Stimulated activated CD4-positive, alpha-beta T cell treated with anti-CD3 and anti-CD28 coated beads, Interleukin-12 subunit alpha, Interleukin-12 subunit beta, amount 100 ng/mL, for 24 hours (primary cell): ENCODE measurements at places on chromosomes 5 and 9.

GRCh38 chr9:21317956-21318923, 13.1 kb upstream of the IFNA5 start:
- no peak for DNase-seq

DNA sequence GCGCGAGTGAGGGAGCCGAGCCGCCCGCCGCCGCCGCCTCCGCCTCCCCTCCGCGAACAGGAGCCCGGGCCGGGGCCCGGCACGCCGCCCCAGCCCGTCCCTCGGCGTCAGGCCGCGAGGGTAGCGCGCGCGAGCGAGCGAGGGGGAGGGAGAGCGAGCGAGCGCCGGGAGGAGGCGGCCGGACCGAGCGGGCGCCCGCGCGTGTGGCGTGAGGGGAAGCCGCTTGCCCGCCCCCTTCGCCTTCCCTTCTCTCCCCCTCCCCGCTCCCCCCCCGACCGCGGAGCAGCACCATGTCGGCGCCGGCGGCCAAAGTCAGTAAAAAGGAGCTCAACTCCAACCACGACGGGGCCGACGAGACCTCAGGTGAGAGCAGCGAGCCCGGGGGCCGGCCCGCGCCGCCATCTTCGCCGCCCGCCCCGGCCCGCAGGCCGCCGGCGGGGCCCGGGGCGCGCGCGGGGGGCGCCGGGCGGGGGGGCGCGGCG, 312 bp downstream of the SET start:
- DNase-seq: peak; percentile 29

DNA sequence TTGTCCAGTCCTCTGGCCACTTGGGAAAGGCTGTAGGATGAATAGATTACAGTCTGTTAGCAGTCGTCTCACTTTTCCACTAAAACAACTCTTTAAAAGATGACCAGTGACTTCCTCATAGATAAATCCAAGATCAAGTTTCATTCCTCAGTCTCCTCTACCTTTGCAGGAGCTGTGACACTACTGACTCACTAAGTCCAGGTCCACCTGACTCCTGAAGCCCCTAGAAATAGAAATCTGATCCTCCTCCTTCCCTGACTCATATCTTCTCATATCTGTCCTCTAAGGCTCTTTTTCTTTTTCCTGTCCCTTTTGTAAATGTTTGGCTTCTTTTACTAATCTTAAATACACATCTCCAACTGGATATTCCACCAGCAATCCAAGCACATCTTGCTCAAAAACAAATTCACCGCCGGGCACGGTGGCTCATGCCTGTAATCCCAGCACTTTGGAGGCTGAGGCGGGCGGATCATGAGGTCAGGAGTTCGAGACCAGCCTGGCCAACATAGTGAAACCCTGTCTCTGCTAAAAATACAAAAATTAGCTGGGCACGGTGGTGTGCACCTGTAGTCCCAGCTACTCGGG, 2.6 kb downstream of the CCDC125 start:
- DNase-seq: no peak

GRCh38 chr9:72144756-72145492, 4.3 kb upstream of the GDA start:
- no peak for DNase-seq

DNA sequence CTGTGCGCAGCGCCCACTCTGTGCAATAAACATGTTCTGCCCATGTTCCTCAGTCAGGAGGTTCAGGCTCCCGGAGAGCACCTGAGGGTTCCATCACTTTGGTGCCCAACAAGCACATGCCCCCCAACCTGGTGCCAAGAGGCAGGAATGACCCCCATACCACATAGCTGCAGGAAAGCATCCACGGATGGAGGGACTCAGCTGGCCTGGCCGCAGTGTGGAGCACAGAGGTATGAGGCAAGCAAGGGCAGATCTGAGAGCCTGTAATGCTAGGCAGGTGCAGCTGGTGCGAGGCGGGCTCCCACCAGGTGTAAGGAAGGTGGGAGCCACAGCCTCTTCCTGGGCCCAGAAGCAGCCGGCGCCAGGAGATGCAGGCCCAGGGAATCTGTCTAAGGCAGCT, 4.3 kb upstream of the MRNIP start:
- DNase-seq: no peak

DNA sequence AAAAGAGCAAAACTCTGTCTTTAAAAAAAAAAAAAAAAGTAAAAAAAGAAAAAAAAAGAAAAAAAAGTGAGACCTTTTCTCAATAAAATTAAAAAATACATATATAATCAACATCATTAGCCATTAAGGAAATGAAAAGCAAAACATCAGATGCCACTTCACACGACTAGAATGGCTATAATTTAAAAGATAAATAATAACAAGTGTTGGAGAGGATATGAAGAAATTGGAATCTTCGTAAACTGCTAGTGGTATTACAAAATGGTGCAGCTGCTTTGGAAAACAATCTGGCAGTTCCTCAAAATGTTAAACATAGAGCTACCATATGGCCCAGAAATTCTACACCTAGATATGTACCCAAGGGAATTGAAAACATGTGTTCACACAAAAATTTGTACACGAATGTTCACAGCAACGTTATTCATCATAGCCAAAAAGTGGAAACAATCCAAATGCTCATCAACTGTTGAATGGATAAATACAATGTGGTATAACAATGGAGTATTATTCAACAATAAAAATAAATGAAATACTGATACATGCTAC, 45.3 kb upstream of the SIL1 start:
- no peak for DNase-seq

- DNase-seq: no peak
Measured at GRCh38 chr9:12809720-12810119, 34.9 kb downstream of the LURAP1L start.

GRCh38 chr5:141973871-141974595, 5.1 kb downstream of the RNF14 start:
- DNase-seq: no peak

GRCh38 chr5:53340956-53341750, 139.3 kb upstream of the FST start:
- DNase-seq: no peak

- DNase-seq: no peak
Measured at GRCh38 chr9:28007097-28007817, 434.0 kb upstream of the C9orf72 start.

DNA sequence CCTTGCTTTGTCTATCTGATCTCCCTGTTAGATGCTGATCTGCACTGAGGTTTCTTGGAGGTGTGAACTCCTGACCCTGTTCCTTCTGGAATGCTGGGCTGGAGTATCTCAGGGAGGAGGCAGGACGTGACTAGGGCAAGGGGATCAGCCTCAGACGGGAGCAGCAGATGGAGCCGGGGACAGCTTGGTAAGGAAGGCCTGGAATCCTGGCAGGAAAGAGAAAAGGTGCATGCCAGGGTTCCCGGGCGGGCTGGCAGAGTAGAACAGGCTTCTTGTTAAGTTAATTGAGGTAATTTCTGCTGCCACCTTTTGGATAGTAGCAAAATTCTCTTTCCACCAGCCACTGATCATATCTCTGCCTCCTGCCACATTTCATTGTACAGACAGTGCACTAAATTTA, 180.9 kb downstream of the ZNF462 start:
- DNase-seq: no peak

DNA sequence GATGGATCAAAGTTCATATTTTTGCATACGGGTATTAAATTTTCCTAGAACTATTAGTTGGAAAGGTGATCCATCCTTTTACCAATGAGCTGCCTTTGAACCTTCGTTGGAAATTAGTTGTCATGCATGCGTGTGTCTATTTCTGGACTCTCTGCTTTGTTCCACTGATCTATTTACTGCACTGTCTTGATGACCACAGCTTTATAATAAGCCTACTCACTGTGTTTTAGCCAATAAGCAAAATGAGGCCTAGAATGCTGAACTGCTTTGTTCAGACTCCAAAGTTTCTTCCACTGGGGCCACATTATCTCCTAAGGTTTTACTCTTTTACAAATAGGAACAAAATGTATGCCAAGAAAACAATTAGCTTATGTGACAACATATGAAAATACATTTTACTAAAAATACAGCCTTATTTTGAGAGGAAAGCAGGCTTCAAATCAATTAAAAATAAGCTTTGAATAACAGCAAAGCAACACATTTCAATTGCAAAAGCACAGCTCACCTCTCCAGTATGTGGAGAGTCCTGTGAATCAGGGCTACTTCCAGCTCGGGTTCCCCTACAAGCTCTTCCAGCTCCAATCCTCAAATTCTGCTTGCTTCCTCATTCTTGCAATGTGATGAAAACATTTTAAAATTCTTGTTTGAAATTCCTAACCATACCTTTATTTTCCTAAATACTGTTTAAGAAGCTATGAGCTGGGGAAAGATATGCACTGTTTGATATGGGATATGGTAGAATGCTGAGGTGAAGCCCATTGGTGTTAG, 72.0 kb downstream of the RETREG1 start:
- DNase-seq: no peak

DNA sequence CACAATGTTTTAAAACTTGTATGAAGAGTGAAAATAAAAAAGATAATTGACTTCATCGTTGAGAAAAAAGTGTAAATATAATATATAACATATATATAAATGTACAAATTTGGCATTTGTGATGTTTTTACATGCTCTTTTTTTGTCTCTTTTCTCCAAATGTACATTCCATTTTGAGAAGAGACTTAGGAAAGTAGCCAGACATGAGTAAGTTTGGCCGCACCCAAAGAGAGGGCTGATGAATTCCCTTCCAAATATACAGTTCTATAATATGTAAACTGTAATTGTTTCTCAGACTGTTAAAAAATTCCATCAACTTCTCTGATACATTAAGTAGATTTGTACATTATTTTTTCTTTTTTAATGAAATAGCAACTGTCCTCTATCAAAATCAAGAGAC, 193.2 kb upstream of the MAP3K1 start:
- DNase-seq: no peak

- DNase-seq: no peak
Measured at GRCh38 chr5:169248996-169249395, 51.9 kb downstream of the SLIT3 start.

- no peak for DNase-seq
Measured at GRCh38 chr9:26807161-26807560, 85.4 kb downstream of the CAAP1 start.

DNA sequence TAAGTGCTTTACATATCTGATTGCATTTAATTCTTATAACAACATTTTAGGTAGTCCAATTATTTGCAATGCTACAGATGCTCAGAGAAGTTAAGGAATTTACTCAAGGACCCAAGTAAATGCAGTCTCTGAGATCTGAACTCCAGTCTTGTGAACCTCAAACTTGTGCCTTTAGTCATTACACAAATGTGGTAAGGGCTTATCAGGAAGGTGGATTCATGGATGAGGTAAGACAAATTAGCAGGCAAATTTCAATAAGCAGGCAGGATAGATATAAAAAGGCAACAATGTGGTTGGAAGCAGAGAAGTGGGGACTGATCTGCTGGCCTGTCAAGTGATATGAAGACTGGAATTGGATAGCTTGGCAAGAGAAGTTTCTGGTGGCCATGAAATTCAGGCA, 29.5 kb downstream of the HMHB1 start:
- no peak for DNase-seq

- no peak for DNase-seq
Measured at GRCh38 chr9:9091387-9091786, 1291.8 kb upstream of the DMAC1 start.

- no peak for DNase-seq
Measured at GRCh38 chr5:112630246-112631009, 107.3 kb upstream of the APC start.

GRCh38 chr5:1187950-1188334, 13.5 kb upstream of the SLC6A19 start:
- DNase-seq: no peak

- DNase-seq: no peak
Measured at GRCh38 chr9:31412081-31412480, 972.4 kb upstream of the ACO1 start.

DNA sequence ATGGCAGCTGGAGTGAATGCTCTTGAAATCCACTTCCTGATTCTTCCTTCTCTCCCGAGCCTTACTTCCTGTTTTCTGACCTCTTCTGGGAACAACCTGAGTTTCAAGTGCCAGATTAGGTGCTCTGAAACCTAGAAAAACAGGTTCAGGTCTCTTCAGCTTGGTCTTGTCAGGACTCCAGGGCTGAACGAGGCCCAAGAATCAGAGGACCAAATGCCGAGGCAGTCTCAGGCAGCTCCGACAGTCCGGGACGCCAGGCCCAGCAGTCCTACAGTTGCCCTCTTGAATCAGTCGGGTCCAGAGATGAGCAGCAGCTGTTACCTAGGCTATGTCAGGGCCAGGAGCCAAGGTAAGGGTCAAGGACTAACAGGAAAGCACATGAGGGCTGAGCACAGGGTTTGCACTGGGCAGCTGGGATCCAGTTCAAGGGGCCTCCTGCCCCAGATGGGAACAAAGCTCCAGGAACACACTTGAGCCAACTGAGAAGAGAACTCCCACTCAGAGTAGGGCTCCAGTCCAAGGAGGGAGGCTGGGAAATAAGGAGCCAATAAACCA, 38.3 kb upstream of the ADRA1B start:
- no peak for DNase-seq

DNA sequence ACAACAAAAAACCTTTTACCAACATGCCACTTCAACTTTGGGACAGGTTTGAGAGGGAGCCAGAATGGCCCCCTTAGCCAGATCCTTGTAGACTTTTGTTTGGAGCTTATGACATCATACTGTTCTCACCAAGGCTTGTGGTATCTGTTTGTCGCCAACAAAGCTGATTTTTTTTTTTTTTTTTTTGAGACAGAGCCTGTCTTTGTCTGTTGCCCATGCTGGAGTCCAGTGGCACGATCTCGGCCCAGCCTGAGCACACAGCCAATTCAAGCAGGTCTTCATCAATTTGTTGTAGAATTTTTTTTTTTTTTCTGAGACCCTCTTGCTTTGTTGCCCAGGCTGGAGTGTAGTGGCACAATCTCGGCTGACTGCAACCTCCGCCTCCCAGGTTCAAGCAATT, 26.4 kb upstream of the NTNG2 start:
- DNase-seq: no peak

DNA sequence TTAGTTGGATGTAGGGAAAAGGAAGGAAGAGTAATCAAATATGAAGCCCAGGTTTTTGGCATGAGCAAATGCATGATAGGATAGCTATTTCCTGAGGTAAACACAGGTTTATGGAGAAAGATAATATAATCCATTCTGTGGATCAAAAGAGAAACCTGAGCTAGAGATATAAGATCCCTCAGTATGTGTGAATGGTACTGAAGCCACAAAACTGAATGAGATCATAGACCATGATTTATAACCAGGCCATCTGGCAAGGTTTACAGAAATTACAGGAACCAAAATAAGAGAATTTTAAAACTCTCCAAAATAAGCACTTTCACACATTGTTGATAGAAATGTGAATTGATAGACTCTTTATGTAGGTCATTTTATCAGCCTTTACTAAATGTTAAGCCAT, 28.7 kb upstream of the ECM2 start:
- no peak for DNase-seq

DNA sequence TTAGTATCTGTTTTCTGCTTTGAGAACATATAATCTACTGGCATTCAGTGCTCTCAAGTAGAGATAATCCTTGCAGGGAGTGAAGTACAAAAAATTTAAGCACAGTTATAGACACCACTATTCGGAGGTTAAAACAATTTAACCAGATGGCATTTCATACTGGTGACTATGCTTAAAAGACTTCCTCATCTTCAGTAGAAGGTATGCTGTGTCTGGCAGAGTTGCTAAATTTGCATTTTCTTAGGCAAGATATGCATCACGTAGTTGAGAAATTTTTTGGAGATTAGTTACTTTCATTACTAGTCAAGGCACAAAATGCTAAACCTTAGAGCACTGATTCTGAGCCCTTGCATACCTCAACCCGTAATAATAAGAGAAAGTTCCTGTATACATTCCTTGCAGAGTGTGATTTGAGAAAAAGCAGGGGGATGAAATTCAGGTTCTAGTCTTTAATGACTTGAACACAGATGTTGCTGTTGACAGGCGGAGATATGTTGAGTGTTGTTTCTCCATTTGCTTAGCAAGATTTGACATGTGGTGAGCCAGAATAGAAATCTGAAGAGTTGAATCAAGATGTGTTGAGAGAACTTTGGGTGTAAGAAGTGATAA, 70.8 kb upstream of the STARD4 start:
- no peak for DNase-seq

- DNase-seq: no peak
Measured at GRCh38 chr9:110820381-110820780, 151.8 kb downstream of the MUSK start.
